HL-60 (cell line): ENCODE measurements at places on chromosomes 16 and 17.

- no peak for DNase-seq
Measured at GRCh38 chr16:1784977-1785845, 2.5 kb downstream of the NUBP2 start.

DNA sequence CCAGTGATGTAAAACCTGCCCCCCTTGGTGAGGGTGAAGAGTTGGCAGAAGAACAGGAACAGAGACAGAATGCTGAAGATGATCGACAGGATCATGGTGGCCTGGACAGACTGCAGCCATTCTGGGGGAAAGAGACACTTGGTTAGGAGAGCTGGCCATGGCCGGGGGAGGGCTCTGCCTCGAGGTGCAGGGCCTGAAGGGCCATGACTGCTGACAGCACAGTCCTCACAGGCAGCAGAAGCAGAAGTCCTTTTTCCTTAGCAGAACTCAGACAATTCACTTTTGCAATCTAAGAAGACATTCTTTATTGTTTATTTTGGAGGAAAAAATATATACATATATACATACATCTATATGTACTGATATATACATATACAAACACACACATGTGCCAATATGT is 25.6 kb downstream of the PMP22 start:
- DNase-seq = no peak

- no peak for DNase-seq
Measured at GRCh38 chr17:70608193-70608592, 438.9 kb downstream of the KCNJ2 start.

DNA sequence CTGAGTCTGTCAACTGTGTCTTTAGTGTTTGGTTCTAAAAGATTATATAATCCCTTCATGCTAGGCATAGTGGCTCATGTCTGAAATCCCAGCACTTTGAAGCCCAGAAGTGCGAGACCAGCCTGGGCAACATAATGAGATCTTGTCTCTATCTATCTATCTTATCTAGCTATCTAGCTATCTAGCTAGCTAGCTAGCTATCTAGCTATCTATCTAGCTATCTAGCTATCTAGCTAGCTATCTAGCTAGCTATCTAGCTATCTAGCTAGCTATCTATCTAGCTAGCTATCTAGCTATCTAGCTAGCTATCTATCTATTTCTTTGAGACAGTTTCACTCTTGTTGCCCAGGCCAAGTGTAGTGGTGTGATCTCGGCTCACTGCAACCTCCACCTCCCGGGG is 43.8 kb downstream of the SPAG9 start:
- no peak for DNase-seq

DNA sequence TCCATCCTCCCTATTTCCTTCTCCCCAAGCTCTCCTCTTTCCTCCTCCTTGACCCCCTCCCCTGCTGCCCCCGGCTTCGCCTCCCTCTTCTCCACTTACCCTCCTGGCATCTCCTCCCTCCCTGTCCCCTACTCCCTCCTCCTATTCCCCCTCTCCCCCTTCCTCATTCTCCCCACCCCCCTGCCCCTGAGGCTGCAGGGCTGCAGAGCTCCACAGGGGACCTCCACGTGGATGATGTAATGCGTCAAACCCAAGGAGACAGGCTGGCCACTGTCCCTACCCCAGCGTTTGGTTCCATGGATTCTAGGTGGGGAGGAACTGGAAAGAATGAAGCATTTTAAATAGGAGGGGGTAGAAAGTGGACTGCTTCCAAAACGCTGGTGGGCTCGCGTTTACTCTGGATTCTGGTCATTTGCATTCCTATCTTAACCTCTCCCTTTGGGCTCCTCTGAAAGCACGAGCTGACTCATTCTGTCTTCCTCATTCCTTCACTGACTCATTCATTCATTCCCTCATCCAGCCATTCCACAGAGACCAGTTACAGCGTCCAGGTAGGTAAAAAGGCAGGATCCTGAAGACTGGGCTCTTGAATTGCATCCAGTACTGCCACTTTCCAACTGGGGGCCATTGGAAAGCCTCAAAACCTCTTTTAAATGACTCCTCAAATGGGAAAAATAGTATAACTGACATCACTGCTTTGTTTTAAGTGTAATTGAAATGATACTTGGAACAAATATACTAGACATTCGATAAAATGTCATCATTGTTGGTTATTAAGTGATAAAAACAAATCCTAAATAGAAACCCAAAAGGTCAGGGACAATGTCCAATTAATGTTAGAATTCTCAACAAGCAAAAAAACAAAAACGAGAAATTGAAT is 943 bp upstream of the COTL1 start:
- DNase-seq = no peak
